Activated CD4-positive, CD25-positive, alpha-beta regulatory T cell treated with anti-CD3 and anti-CD28 coated beads, Interleukin-2, amount 50 U/mL, for 16 hours (primary cell): ENCODE measurements at places on chromosomes 12 and 14.

- no peak for DNase-seq
Observed at GRCh38 chr12:111451649-111452129, 46.0 kb downstream of the SH2B3 start.

GRCh38 chr14:24178399-24179178 lies 6.7 kb downstream of the REC8 start:
- DNase-seq, result no peak

DNA sequence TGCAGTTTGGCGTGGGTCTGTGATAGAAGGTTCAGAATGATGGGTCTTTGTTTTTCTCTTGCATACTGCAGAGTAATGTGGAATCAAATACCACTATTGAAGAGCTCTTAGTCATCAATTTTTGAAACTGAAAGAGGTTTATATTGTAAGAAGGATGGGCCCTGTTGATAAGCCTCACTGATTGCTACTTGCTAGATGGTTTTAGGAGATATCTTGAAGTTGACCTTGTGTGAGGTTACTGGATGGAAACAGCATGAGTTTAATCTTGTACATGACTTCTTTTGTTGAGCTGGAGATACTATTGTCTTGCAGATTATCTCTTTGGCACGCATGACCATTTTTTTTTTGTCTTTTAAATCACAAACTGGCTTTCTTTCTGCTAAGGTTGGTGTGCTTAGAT lies 13.8 kb downstream of the BICD1 start:
- no peak for DNase-seq

GRCh38 chr12:49225576-49226166 lies 36.8 kb upstream of the TUBA1A start:
- DNase-seq, result no peak

DNA sequence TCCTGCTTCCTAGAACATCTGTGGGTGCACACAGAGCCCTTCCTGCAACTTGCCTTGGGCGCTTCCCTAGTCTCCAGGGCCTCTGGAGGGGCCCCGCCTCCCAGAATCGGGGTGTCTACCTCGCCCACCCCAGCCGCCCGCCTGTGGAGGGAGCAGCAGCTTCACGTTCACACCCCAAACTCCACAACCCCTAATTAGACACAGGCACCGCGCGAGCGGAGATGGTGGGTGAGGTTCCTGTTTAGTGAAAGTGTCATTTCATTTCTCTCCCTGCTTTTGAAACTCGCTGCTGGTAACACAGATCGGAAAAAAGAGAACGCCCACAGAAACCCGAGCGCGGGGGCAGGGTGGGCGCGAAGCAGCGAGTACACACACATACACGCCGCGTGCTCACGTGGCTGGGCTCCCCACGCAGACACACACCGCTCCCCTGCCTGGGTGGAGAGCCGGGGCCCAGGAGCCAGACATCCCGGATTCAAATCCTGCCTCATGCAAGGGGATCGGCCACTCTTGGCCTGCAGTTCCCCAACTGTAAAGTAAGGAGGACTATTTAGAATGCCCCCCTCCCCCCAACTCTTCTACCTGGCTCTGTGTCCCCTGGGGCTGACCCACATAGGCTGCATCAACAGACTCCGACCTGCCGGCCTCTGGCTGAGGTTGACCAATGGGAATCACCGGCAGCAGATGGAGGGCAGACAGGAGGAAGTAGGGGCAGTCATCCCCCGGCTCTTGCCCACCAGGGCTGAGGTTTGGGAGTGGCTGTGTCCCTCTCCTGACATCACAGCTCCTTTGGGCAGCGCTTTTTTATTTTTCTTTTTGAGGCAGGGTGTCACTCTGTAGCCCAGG lies 79.2 kb upstream of the NCOR2 start:
- DNase-seq, result peak; percentile 7

DNA sequence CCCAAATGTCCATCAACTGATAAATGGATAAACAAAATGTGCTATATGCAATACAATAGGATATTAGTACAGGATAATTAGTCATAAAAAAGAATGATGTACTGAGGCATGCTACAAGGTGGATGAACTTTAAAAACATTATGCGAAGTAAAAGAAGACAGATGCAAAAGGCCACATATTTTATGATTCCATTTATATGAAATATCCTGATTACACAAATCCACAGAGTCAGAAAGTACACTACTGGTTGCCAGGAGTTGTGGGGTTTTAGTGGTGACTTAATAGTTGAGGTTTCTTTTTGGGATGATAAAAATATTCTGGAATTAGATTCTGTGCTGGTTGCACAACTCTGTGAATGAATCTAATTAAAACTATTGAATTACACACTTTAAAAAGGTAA lies 12.6 kb downstream of the TRIM9 start:
- DNase-seq, result no peak

DNA sequence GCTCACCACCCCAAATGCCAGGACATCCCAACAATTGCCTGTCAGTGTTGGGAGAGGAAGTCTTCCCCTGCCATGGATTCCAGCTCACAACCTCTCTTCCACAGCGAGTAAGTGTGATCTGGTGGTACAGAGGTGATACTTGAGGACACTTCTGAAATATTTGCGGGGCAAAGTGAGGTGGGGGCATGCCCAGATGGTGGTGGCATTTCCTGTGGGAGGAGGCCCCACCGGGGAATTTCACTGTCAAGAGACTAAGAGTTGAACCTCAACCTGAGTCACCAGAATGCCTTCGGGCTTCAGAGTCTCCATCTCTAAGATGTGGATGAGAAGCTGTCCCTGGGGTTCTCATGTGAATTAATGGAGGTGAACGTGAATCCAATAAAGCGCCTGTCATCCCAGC lies 122.3 kb upstream of the RFLNA start:
- DNase-seq, result no peak

GRCh38 chr12:18267427-18268099 lies 6.2 kb downstream of the PIK3C2G start:
- no peak for DNase-seq

DNA sequence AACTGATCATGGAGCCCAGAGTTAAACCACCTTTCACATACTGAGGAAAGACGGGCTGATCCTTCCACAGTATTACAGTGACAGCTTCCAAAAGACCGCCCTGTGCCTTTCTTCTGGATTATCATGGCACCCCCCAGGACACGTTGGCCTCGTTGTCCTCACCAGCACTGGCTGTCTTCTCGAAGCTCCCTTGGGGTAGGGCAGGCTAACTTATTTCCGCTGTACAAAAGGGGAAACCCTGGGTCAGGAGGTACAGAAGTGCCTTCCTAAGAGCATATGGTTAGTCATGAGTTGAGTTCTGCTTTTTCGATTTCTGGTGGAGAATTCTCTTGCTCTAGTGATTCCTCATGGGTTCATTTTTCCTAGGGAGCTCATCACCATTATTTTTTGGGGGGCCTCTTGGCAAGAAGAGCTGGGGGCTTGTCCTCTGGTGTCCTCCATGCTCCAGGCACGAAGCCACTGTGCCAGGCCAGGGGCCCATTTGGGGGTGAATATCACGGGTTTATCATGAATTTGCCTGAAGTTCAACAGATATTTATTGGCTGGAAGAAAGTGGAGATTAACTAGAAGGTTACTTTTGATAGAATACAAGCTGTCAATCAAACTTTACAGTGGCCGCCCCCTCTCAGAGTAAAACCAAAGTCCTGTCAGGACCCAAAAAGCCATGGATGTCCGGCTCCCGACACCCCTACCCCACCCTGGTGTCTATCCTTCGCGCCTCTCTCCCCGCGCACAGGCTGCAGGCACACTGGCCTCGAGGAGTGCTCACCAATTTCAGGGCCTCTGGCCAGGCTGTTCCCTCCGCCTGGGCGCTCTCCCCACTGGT lies 8.8 kb upstream of the TRAF3 start:
- no peak for DNase-seq

- DNase-seq, result no peak
Observed at GRCh38 chr14:32009221-32009975, 67.7 kb upstream of the ARHGAP5 start.

GRCh38 chr12:6370994-6371754 lies 4.2 kb downstream of the SCNN1A start:
- no peak for DNase-seq

GRCh38 chr12:128951448-128951847 lies 98.2 kb downstream of the GLT1D1 start:
- DNase-seq, result no peak

GRCh38 chr12:109064143-109064542 lies 11.8 kb downstream of the USP30 start:
- DNase-seq, result no peak

DNA sequence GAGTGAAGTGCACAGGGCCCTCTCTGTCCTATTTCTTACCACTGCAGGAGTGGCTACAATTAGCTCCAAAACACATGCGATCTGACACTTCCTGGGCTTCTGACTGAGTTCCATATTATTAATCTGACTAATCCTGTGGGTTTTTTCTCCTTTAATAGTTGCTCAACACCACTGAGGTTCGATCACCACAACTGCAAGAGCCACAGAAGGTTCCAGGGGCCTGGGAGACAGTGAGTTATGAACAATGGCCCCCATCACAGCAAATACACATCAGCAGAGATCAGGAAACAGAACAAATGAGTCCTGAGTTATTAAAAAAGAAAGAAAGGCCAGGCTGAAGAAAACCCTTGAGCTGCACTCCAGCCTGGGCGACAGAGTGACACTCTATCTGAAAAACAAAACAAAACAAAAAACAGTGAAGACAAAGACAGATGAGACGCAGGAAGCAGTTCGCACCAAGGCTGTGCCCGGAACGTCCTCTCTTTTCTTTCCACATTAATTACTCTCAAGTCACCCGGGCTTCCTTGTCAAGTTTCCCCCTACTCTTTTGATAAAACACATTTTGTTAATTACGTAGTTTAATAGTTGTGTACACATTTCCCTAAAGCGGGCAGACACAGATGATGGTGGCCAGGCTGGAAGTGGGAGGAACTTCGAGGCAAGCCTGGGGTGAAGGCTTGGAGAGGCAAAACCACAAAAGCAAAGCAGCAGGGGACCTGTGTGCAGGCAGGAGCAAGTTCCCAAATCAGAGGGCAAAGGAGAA lies 42.7 kb downstream of the CDC42BPB start:
- DNase-seq, result no peak

- no peak for DNase-seq
Observed at GRCh38 chr12:11668611-11669010, 19.1 kb downstream of the ETV6 start.

DNA sequence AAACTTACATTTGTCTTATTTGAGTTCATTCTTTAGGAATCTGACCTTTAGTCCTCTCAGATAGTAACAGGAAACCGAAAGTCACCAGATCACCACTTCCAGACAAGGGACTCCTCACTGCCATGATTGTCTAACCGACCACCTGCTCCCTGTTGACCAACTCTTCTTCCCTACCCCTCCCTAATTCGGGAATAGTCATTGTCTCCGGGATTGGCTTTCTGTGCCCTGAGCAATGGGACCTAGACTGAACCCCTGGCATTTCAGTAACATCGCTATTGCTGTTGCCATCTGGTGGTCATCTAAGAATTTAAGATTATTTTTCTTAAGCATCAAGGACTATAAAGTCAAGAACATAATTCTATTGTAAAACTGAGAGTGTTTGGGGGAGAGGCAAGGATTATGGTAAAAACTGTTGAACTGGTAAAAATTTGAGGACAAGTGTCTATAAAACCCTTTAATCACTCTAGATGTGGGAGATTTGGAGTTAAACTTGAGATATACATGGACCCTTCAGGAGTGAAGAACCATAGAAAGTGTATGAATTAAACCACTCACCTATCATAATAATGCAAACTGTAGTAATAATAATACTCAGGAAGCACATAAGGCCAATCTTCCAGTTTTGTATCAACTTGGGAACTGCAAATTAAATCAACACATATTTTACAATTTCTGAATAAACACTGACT lies 6.3 kb downstream of the CLEC2A start:
- no peak for DNase-seq
